ENCODE measurements at places on chromosomes 6 and 20.

DNA sequence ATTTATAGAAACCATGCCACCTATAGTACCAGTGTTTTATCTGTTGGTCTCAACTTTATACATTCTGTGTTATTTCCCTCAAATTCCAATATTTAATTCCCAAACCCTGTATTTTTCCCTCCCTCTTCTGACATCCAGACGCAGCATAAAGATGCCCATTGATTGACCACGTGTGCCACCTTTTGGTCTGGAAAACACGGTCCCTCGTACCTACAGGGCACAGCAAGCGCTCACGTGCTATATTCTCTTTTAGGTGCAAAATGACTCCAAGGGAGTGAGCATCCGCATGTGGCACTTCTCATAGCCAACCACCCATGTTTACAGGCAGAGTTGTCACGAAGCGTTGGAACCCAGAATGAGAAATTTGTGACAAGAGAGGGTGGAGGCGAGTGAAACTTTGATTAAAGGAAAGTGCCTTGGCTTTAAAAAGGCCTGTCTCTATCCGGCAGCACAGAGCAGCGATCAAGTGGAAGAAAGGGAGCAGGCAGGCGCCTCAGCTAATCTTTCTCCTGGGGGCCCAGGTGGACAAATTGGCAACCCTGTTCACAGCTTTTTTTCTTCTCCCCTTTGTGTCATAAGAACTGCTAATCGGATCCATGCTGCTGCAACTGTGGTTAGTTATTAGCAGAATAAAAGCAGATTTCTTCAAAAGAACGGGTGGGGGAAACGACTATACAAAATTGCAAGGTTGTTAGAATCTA is 225.9 kb downstream of the TMEM242 start:
- no peak for DNase-seq

GRCh38 chr20:60222497-60222896 is 264.3 kb downstream of the CDH26 start:
- DNase-seq = no peak

DNA sequence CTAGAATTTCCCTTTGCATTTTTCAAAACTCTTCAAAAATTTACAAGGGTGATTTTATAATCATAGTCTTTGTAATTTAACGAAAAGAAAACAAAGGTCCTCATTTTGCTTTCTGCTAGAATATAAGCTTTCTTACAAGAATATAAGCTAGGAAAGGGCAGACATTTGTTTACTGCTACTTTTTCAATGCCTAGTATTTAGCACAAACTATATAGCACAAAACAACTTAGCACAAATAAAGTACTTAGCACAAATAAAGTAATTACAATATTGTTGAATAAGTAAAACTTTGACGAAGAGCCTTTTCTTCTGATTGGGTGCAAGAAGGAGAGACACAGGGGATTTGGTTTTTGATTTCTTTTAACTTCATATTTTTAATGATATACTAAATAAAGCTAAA is 87.8 kb downstream of the BCAS1 start:
- DNase-seq = no peak

GRCh38 chr20:33822423-33822822 is 11.3 kb downstream of the CHMP4B start:
- no peak for DNase-seq

- DNase-seq = no peak
Observed at GRCh38 chr20:2771631-2772080, 28.8 kb downstream of the CPXM1 start.

- DNase-seq = no peak
Observed at GRCh38 chr6:25007269-25007699, 71.5 kb upstream of the RIPOR2 start.
